Activated CD4-positive, alpha-beta memory T cell treated with anti-CD3 and anti-CD28 coated beads for 36 hours (primary cell): ENCODE measurements at places on chromosomes 7 and 10.

- DNase-seq = no peak
Observed at GRCh38 chr7:109890622-109891021, 1200.3 kb upstream of the LRRN3 start.

DNA sequence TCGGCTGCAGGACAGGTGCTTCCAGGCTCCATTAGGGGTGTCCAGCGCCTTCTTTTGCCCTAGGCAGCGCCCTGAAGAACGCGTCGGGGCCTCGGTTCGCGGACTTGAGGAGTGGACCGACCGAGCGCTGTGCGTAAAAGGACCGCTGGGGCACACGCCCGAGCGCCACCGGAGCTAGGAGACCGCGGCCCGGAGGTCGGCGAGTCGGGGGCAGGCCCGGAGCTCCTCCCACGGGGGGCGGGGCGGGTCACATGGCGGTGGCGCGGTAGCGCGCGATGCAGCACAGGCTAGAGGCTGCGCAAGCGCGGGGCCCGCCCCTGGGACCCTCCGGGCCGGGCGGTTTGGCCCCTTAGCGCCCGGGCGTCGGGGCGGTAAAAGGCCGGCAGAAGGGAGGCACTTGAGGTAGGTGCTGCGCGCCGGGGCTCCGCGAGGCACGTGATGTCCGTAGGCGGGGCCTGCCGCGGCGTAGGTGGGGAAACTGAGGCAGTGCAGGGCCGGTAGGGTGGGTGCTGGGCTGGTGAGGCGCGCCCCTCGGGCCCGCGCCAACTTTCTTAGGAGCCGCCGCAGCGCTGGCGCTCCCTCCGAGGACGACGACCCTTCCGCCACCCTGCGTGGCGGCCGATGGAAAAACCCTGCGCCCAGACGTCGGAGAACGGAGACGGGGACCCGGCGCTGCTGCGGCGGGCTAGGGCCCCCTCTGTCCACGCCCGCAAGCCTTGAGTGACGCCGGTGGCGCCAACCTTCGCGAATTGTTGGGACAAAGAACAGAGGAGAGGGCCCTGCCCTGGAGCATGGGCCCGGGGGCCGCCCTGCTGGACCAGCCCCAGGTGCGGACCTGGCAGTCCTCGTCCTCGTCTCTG is at the start of gene PRXL2A:
TSS of gene PRXL2A (plus strand) at position 310 of the 860 bp plus-strand sequence. CDS start 11,917 bp downstream, outside the sequence.
- peak; percentile 86 for DNase-seq

DNA sequence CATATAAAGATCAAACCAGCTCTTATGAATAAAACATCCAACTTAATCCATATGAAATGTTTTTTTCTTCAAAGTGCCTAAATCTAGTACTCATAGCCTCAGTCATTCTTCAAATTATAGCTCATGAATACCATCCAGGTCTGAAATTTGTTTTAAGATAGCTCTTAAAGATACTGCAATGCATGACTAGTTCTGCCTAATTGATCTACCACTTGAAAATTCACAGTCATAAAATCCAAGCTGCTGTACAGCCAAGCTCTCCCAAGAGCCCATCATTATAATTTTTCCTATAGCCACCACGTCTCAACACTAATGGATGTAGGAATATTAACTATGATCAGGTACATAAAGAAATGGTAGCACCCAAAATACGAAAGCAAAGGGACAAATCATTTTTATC is 87.9 kb upstream of the RNF148 start:
- no peak for DNase-seq

- no peak for DNase-seq
Observed at GRCh38 chr7:121178452-121178851, 150.3 kb upstream of the WNT16 start.

GRCh38 chr7:155469-155900 is 36.9 kb upstream of the FAM20C start:
- DNase-seq = no peak

DNA sequence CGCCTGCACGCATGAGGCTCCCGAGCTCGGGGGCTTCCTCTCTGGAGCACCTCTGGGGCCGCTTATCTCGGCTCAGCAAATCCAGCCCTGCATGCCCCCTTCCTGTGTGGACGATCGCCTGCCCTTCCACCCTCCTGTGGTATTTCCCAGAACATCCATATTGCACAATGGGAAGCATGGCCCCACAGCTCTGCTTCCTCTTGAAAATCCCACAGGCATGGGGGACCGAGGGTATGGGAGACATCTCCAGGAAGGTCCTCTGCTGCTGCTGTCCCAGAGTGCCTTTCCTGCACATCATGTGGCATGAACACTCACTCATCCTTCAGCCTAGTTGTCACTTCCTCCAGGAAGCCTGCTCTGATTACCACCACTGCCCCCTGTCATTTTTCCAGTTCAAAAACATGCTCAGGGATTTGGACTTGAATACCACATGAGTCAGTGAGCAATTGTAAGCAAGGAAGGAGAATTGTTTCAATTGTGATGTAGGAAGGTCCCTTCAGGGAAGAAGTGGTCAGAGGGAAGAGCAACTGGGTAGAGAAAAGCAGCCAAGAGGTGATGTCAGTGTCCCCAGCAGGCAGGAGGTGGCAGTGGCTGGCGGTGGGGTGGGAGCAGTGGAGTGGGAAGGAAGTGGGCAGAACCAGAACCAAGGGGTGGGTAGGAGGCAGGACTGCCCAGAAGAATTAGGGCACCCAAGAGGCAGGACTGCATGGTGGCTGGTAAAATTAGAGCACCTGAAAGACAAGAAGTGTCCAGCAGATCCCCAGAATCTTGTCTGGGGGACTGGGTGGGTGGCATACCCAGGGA is 67.5 kb upstream of the ZMIZ1 start:
- DNase-seq = no peak

GRCh38 chr7:1865000-1865555 is 195.0 kb downstream of the ELFN1 start:
- no peak for DNase-seq

DNA sequence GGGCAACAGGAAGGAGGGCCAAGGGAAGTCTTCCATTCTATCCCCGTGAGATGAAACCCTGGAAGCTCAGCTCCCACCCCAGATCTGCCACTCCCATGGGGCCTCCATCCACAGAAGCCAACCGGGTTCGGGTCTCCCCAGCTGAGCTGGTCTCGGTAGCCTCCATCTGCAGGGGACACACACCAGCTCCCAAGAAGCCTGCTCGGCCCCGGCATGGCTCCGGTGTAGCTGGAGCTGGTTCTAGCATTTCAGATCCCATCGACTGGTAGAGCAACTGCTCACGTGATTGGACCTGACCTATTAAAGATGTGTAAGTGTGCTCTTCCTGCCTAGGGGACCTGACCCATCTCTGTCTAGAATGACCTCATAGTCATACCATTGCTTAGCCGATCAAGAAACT is 138.0 kb downstream of the PRKAG2 start:
- no peak for DNase-seq

DNA sequence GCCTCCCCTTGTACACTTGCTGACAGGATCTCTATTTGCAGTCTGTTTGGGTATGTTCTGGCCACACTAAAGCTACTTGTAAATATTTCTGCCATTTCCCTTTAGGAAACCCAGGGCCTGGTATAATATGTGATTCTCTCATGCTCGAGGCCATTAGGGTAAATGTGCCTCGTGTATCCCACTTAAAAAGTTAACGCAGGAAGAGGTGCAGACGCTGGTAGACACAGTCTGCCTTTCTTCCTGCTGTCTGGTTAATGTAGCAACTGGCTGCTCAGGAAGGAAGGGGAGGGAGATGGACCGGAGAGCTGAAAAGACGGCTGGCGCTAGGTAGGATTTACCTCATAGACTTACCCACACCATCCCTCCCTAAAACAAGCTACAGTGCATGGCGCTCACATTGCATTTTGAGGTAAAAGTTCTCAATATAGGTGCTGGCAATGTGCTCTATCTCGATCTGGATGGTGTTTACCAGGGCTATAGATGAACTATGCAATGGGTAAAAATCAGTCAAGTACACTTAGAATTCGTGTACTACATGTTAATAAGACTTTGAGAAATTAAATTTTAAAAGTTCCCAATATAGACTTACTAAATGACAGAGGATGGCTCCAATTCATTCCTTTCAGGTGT is 125.9 kb downstream of the JAZF1 start:
- DNase-seq = no peak

- DNase-seq = no peak
Observed at GRCh38 chr7:140084142-140084655, 21.4 kb upstream of the PARP12 start.

GRCh38 chr7:77760809-77761453 is 37.3 kb downstream of the TMEM60 start:
- no peak for DNase-seq

DNA sequence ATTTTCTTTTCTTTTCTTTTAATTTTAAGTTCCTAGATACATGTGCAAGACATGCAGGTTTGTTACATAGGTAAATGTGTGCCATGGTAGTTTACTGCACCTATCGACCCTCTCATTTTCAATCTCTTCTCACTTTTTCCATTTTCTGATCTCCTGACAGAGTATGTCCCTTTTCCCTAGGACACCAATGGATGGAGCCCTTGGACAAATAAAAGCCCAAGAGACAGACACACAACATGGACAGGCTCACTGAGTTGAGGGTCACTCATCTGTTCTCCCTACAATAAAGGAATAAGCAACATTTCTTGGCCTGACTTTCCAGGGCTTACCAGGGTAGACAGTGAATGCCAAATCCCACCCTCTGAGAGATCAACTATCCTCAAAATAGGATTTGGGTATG is 15.2 kb upstream of the UBE2D1 start:
- no peak for DNase-seq

DNA sequence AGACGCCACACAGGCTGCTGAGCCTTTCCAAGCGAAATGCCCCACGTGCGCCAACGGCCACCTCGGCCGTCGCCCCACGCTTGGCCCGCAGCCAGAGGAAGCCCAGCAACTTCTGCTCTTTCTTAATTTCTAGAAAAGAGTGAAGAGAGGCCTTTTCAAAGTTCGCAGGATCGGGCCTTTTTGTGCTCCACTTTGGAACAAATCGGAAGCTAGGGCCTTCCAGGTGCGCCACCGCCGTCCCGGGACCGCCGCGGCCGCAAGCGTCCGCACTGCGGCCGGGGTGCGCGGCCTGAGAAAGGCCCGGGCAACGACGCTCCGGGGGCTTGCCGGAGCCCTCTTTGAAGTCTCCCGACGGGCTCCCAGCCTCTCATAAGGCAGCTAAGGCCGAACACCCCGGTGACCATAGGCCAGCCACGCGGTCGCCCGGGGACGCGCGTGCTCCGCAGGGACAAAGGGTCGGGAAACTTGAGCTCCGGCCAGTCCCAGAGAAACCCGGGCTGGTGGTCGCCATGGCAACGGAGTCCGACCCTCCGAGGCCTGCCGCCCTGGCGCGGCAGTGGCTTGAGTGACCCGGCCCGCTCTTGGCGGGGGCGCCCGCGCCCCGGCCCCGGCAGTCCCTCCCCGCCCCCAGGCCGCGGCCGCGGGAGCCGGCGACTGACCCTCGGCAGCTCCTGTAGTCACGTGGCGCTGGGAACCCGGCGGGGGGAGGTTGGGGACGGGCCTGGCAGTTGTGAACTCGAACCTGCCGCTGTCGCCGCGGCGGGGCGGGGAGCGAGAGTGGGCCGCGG is at the start of gene REPIN1:
TSS of gene REPIN1 (plus strand) at position 727 of the 788 bp plus-strand sequence. CDS start 890 bp downstream, outside the sequence.
- DNase-seq = peak; percentile 88

DNA sequence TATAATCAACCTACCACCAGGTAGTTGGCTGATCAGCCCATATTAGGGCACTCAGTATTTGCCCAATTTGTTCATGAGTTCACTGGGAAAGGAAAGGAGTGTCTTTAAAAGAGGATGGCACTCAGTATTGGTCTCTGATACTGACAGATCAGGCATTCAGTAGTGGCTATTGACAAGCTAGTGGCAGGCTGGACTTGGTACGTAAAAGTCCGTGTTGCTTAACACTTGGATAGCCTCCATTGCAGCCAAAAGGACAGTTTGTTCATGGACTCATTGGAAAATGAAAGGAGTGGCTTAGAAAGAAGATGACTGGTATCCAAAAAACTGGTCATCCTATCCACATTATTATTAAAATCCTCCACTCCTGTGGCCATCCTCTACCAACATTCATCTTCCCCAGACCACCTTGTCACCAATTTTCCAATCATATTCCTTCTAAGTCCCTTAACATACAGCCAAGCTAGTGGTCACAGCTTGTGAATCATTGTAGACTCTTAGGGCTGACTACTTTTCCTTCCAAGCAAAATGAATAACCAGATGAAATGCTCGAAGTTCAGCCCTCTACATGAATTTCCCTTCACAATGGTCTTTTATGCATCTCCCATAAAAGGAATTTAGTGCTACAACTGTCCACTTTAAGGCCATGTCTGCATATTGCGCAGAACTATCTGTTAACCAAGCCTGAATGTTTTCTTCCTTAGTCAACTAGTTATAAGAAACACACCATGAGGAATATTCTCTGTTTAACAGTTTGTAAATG is 78.6 kb upstream of the MAGI2 start:
- DNase-seq = no peak

DNA sequence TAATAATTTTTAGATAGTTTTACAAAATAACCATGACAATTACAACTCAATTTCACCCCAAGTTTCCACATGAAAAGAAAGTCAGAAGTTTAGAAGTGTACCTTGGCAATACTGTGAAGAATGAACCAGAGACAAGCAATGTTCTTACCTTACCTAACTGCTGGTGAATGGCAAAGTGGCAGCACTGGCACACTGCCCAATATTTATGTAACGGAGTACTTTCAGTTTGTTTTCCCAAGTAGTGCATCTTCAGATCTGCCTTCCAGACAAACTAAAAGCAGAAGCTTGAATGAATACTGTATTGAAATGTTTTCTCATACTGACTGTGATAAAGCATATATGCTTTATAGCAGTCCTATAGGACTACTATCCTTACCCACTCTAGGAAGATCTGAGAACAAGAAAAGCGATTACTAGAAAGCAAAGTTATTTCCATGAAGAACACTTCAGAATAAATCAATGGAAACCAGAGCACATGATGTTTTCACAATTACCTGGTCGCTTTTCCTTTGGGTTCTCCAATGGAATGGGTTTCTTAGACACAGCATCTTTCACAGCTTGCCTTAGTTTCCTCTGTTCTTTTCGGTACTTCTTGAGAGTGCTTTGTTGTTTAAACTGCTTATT is 1.5 kb downstream of the NOC3L start:
- DNase-seq = peak; percentile 24

- no peak for DNase-seq
Observed at GRCh38 chr10:43885252-43885651, 236.6 kb upstream of the ZNF32 start.

DNA sequence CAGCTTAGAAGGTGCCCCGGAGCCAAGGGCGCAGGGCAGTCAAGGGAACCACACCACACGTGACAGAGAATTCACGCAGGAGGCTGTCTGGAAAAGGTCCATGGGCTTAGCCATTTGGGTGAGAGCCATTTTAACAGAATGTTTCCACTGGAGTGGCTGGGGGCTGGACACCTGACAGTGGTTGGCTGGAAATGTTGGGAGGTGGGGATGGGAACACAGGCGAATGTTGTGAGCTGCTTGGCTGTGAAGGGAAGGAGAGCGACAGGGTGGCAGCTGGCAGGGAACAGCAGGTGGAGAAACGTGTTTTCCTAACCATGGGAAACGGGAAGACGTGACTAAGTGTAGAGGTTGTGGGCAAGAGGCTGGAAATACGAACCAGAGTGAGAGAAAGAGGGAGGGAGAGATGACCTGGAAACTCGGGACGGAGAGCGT is 100.5 kb upstream of the ZNF32 start:
- DNase-seq = no peak

DNA sequence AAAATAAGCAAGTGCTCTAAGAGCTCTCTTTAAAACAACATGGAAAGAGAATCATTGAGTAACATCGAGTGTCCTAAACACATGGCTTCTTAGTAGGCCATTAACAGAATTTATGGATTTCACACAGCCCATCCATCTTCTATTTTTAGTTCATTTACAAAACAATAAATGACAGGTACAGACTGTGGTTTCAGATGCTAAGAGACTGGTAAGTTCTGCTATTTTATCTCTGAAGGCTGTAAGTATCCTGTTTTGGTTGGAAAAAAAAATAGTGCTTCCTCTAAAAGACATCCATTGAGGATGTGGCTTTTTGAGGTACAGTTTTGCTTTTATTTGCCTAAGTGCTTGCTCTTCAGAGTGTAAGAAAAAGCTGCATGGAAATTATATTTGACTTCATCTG is 27.4 kb upstream of the GNAI1 start:
- DNase-seq = no peak
